Putamen (tissue), 1 donor: ENCODE measurements at places on chromosomes 5 and 9.
A peak's percentile ranks its signal among the peaks of the same experiment; 100 is the strongest.

DNA sequence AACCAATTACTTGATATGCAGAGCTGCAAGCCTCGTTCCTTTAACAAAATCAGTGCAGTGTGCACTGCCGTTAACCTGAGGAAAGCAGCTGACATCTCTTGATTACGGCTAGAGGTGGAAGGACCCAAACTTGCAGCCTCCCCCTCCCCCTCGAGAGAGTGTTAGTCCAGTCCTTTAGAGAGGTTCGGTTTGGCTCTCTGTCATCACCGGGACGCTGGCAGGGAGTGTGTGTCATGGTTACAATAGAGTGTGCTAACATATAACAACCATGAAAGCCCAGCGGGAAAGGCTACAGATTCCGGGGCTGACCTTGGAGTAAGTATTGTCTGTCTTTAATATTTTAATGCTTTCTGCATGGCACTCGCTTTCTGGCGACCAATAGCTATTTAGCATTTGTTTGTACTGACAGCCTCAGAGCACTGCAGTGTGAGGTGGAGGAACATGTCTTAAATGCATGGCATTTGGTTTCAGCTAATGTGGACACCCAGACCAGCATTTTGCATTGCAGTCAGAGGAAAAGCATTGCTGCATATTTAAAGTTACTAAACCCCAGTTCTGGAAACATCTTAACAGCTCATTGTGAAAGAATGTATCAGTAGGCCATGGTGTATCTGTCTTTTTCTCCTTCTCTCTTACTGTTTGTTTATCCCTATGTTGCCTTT, 237.5 kb downstream of the CD180 start:
- no peak for DNase-seq

DNA sequence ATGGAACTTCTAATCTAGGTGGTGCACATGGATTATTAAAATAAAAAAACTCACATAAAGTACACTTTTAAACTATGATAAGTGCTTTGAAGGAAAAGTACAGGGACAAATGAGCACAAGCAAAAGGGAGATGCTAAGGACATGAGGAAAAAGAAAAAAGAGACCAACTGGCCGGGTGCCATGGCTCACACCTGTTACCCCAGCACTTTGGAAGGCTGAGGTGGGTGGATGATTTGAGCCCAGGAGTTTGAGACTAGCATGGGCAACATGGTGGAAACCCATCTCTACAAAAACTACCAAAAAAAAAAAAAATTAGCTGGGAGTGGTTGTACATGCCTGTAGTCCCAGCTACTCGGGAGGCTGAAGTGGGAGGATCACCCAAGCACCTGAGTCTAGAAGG, 67.1 kb downstream of the SH3TC2 start:
- no peak for DNase-seq

DNA sequence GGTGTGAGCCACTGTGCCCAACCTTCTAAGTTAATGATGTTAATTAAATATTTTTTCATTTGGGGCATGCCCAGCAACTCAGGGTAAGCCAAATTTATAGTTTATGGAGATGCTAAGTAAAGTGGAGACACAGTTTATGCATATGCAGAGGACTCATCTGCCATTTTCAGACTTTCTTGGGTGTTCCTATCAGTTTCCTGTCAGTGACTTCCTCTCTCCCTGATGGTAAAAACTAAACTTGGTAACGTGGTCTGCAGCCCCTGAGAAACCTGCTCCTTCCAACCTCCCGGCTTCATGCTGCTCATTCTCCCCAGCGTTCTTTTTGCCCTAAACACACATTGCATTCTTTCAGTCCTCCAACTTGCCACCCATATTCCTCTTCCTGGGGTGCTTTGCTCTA, 48.4 kb upstream of the TUT7 start:
- no peak for DNase-seq

- DNase-seq: no peak
Measured at GRCh38 chr9:5566054-5566618, 55.8 kb downstream of the PDCD1LG2 start.

DNA sequence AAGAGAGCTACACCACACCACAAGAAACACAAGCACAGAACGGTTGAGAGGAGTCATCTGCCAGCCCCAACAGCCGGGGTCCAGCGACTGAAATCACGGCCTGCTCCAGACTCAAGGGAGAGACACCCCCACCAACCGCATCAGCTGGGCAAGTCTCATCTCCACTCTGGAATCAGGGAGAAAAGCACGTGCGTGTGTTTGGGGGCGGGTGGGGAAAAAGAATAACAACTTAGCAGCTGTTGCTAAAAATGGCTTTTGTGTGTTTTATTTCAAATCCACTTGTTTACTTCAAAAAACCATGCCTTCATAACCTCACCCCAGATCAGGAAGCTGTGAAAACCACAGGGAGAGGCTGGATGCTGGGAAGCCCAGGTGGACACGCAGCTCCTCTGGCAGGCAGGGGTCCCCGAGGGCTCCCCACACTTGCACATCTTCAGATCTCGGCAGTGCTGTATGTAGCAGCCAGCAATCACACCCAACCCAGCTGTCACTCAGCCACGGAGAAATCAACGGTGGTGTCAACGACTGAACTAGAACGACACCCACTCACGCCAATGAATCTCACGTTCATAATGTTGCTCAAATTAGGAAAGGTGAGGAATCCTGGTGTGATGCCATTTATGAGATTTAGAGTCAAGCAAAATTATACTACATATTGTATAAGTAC, 19.0 kb downstream of the PNPLA7 start:
- DNase-seq: peak; percentile 82

DNA sequence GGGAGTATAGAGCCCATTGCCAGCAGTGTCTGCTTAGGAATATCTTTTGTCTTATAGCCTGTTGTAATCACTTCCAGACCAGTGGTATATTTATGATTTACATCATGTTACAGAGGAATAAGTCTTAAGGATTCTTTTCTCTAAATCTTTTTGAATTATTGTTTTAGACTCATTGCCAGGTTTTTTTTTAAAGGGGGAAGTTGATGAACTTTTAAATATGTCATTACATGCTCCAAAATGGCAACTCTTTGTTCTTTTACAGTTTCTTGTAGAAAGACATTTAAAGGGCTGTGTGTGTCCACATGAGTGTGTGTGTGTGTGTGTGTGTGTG, 59.4 kb upstream of the NFIB start:
- no peak for DNase-seq

DNA sequence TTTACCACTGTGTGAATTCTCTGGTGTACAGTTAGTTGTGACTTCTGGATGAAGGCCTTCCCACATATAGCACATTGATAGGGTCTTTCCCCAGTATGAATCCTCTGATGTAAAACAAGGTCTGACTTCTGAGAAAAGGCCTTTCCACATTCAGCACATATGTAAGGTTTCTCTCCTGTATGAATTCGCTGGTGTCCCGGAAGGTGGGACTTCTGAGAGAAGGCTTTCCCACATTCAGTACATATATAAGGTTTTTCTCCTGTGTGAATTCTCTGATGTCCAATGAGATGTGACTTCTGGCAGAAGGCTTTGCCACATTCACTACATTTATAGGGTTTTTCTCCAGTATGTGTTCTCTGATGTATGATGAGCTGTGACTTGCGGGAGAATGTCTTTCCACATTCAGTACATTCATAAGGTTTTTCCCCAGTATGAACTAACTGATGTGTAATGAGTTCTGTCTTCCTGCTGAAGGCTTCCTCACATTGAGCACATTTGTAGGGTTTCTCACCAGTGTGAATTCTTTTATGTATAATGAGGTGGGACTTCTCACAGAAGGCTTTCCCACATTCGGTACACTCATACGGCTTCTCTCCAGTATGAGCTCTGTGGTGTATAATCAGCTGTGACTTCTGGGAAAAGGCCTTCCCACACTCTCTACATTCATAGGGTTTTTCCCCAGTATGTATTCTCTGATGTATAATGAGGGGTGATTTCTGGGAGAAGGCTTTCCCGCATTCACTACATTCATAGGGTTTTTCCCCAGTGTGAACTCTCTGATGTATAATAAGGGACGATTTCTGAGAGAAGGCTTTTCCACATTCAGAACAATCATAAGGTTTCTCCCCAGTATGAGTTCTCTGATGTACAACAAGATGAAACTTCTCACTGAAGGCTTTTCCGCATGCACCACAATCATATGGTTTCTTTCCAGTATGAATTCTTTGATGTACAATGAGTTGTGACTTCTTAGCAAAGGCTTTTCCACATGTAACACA, 9.1 kb downstream of the ZNF300 start:
- DNase-seq: no peak

GRCh38 chr9:70030156-70030555, 13.5 kb upstream of the MAMDC2 start:
- DNase-seq: no peak

GRCh38 chr5:69152731-69153130, 14.2 kb upstream of the CCNB1 start:
- no peak for DNase-seq

DNA sequence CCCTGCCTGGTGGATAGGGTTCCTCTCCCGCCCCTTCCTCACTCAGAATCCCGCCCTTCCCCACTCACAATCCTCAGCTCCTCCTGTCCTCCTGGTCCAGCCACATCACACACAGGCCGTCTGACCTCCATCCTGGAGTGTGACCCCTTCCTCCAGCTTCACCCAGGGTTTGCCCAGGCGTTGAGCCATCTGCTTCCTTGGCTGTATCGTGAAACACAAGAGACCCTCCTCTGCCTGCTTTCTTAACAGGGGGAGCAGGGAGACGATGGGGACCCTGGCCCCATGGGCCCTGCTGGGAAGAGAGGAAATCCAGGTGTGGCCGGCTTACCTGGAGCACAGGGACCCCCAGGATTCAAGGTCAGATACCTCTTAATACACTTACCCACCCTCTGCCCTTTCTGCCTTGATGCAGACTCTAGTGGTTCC, 32.3 kb upstream of the ORM1 start:
- DNase-seq: no peak

DNA sequence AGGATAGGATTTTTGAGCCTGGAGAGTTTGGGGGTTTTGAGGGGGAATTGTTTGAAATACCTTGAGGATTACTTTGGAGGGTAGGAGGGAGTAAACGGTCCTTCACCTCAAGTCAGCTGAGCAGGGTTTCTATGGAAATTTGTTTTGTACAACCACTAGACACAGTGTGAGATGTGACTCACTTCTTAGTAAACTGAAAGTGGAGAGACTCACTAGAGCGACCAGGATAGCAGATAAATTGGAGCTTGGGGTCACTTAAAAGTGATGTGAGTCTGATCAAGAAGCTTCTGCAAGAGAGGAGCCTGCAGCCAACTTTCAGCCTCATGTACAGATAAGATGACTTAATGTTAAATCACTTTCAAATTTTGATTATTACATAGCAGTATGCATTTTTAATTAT, 1945.9 kb upstream of the NUDT12 start:
- DNase-seq: no peak

DNA sequence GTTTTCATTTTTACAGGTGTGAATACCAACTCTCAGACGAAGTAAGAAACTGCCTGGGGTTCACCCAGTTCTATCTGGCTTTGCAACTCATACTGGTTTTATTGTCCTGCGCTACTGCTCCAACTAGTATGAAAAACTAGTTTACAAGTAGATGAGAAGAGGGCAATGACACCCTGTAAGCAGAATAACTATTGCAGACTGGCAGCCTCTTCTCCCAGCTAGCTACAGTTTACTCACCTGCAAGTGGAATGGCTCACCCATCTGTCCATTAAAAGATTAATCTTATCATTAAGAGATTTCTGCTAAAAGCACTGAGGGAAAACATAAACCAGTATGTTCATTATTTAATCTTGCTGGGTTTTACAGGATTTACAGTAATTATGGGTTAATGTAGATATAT, 113.4 kb downstream of the FRMD3 start:
- DNase-seq: no peak

DNA sequence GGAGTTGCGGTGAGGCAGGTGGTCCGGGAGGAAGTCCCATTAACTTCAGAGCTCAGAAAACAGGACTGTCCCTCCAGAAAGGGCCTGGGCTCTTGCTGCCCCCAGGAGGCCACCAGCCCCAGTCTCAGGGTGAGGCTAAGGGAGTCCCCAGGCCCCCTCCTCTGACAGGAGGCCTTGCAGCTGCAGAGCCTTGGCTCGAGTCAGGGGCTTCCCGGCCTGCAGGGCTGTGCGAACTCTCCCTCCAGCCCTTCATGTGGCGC, 3.2 kb upstream of the STPG3 start:
- no peak for DNase-seq

GRCh38 chr9:135503371-135504261, 3.1 kb downstream of the MRPS2 start:
- DNase-seq: no peak

DNA sequence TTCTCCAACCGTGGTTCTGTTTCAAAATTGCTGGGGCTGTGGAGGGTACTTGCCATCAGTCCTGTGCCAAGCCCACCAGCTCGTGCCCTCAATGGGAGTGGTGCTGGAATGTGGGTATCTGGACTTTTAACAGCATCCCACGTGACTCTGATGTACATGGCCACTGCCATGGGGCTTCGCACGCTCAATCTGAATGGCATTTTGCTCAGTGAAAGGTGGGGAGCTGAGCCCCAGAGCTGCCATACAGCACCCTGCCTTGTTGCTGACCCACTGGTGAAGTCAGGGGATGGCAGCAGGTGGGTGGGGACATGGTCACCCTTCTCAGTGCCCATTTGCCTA, 16.6 kb upstream of the SYNPO start:
- no peak for DNase-seq

DNA sequence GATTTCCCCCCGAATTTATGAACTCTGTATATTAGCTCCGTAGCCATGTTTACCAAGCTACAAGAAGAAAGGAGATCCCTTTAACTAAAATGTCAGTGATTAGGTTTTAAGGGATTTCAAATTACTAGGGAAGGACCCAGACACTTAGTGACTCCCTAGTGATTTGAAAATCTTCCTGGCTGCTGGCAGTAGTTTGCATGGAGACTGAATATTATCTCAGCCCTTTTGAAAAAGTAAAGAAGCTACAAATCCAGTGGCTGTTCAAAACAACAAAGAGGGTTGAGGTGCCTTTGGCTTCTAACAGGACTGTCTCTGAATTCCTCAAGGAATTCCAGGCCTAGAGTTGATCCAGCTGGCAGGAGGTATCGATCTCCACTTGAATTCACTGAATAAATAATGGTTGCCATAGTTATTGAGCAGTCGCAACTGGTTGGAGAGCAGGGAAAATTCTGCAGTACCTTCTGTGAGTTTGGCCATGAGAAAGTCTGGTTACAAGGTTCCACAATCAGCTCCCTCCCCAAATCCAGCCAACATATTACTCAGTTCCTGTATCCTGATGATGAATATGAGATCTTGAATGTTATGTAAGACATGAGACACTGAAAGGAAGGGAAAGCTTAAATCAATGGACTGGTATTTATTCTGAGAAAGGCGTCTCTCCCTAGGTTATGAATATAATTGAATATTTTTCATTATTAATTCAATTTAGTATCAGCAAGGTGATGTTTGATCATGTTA, 37.7 kb downstream of the NR4A3 start:
- no peak for DNase-seq

DNA sequence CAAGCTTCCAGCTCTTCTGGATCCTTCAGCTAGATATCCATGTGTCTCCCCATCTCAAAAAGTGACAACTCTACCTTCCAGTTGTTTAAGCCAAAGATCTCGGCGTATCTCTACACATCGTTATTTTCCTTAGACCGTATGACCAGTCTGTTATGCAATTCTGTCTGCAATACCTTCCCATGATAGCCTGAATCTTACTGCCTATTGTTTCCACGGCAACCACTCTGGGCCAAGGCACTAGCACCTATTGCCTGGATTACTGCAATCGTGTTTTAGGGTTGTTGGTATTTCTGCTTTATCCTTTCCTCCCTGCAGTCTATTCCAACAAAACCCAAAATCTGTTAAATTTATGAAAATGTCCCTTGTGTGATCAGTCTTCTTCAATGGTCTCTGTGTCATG, 448.4 kb downstream of the MTRR start:
- no peak for DNase-seq
